LHCN-M2 (cell line): ENCODE measurements at places on chromosomes 13 and 19. TPM values are rescaled to one million over a fixed set of nuclear protein-coding genes. Genes with fewer than 3 reads are reported as not detected.
A peak's percentile ranks its signal among the peaks of the same experiment; 100 is the strongest.

DNA sequence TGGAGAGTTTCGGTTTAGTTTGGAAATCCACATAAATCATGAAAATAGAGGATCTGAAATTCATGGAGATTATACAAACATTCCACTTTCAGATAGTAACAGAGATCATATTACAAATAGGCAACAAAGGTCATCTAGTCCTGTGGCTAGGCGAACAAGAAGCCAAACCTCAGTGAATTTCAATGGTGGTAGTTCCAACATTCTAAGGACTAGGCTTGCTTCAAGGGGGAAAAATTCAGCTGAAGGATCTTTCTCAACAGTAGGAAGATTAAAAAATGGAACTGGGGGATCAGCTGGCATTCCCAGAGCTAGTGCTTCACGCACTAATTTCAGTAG is 47.0 kb downstream of the FOXO1 start:
- DNase-seq: peak; percentile 43

DNA sequence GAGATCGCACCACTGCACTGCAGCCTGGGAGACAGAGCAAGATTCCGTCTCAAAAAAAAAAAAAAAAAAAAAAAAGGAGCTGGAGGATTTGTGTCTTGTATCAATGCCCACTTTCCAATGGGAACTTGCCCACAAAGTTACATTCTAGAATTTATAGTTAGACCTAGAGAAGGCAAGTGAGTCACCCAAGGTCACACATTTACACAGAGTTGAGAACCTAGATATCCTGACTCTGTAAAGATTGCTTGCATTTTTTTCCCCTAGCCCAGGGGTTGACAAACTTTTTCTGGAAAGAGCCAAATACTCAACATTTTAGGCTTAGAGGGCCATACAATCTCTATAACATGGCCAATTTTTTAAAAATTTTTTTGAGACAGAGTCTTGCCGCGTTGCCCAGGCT is 7.7 kb upstream of the BRD4 start:
- DNase-seq: no peak

DNA sequence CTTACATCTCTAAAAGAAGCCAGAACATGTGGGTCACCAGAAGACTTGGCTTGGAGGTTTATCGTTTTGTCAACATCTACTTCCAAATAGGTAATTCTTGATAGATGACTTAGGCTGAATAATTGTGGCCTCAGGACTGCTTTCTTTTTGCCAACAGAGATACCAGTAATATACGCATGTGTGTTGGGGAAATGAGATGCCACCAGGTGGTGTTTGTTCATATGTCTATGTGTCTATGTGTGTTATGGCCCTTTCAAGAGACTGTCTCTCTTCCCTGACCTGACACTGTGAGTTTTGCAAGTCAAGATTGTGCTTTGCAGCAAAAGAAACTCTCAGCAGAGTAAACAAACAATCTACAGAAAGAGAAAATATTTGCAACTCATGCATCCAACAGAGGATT is 31.6 kb upstream of the METTL21C start:
- no peak for DNase-seq

GRCh38 chr19:42269478-42270345 is 660 bp downstream of the CIC start:
- no peak for DNase-seq

GRCh38 chr19:8034178-8034525 is 18.4 kb upstream of the CCL25 start:
- DNase-seq: no peak

The RPS15 gene
- 2,358 and 3,266 TPM in 2 replicates for total RNA-seq

GRCh38 chr19:47729799-47730520 is 15.4 kb upstream of the NOP53 start:
- no peak for DNase-seq

DNA sequence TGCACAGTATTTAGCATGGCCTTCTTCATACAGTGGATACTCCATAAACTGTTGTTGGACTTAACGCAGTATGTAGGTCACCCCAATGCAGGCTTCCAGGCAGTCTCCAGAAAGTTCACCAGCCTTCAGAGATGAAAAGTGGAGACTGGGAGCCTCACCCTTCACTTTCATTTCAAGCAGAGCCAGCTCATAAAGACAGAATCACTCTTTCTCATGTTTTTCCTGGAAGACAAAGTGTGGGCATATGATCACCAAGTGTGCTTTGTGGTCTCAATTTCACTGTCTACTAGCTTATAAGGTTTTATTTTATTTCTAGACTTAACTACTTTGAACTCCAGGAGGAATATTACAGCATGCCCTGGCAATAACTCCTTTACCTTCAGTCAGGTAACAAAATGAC is 26.3 kb upstream of the TNFSF11 start:
- DNase-seq: no peak

- DNase-seq: peak; percentile 68
Measured at GRCh38 chr19:4456476-4456842, 1.1 kb downstream of the UBXN6 start.

The CYSLTR2 gene
- not detected in 2 replicates for total RNA-seq

- no peak for DNase-seq
Measured at GRCh38 chr19:30222428-30222873, 149.7 kb upstream of the ZNF536 start.

The BEST2 gene
- 0.45 and 0.98 TPM in 2 replicates for total RNA-seq

GRCh38 chr13:76638181-76638580 is 248.0 kb downstream of the KCTD12 start:
- no peak for DNase-seq

The SLITRK1 gene
- total RNA-seq: 0.06 TPM in 2 replicates

The NKG7 gene
- not detected in 2 replicates for total RNA-seq

GRCh38 chr13:32609428-32609827 is 23.2 kb downstream of the PDS5B start:
- no peak for DNase-seq
